ENCODE measurements at places on chromosomes 1 and 21.

GRCh38 chr1:188652678-188653077 lies 1823.9 kb downstream of the PLA2G4A start:
- DNase-seq = peak; percentile 51

DNA sequence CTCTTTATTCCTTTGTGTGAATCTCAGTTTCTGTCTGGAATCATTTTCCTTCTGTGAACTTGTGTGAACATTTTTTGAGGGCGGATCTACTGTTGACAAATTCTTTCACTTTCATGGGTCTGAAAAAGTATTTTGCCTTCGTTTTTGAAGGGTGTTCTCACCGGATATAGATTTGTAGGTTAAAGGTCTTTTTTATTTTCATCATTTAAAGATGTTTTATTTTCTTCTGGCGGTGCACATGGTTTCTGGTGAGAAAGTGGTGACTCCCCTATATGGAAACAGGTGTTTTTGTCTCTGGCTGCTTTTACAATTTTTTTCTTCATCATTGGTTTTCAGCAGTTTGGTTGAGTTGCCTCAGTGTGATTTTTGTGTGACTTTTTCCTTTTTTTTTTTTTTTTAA lies 94.9 kb downstream of the DYRK1A start:
- no peak for DNase-seq

- no peak for DNase-seq
These were observed 2.1 kb downstream of the ADORA1 start for GRCh38 chr1:203129501-203130231.

DNA sequence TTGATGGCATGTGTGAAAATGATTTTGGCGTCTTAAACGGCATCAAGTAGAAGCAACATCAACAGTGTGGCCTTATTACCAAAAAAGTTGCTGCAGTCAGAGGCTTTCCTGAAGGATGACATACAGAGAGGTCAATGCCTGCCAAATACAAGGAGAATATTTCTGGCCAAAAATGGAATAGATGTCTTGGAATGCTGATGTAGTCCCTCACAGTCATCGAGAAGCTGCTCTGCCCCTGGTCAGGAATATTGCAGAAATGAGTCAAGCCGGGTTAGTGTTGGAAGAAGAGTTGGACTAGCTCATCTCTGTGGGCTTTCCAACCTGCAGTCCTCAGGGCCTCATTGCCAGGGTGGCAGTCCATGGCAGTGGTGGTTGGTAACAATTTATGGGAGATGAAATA lies 42.1 kb downstream of the NOS1AP start:
- DNase-seq = no peak

- DNase-seq = no peak
These were observed 18.2 kb downstream of the LDLRAP1 start for GRCh38 chr1:25561421-25562100.

- DNase-seq = no peak
These were observed 101.3 kb downstream of the DHRS3 start for GRCh38 chr1:12516741-12517140.

DNA sequence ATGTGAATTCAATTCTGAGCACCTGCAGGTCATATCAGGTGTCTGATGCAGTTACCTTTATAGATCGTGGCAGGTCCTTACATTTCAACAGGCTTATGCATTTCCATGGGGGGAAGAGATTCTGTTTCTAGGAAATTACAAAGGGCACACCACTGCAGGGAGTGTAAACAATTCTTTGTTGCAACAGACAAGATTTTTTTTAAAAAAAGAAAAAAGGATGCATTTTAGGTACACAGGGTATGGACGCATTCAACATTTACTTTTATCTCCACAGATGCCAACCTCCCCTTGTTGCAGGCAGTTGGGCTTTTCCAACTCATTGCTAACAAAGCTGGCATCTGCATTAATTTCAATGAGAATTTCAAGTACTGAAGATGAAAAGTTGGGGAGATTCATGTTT lies 13.5 kb upstream of the TEKT2 start:
- DNase-seq = no peak

GRCh38 chr1:98749152-98749756 lies 87.7 kb downstream of the SNX7 start:
- no peak for DNase-seq

DNA sequence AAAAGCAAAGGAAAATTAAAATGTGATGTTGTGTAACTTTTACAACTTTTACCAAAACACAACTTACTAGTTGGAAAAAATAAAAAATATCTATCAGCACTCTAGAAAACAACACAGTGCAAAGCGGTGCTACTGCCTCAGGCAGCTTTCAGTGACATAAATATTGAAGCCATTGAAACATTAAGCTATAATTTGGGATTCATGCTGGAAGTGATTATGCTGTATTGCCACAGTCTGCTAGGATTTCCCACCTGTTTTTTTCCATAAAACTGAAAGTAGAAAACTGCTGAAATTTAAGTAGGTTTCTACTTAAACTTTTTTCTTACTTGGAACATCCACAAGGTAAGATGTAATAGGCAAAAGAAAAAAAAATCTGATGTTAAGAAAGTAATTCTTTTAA lies 674.4 kb downstream of the KCNT2 start:
- no peak for DNase-seq

- no peak for DNase-seq
These were observed 23.4 kb downstream of the ROR1 start for GRCh38 chr1:63797056-63797726.

GRCh38 chr1:93471911-93472310 lies 24.0 kb downstream of the FNBP1L start:
- DNase-seq = no peak

GRCh38 chr1:162161916-162162550 lies 92.5 kb downstream of the NOS1AP start:
- DNase-seq = no peak

DNA sequence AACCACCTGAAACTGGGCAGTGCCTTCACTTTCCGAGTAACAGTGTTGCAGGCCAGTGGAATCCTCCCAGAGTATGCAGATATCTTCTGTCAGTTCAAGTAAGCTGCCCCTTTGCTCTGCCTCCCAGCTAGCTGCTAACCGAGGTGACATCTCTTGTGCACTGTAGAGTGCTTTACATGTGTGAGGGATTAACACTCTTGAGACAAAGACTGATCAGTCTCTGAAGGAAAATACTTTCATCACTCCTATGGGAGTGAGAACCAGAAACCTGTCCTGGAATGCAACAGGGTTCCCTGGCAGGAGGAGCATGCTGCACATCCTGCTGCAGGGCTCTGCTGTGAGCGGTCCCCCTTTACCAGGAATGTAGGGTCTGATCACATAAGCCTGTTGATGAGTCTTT lies 61.4 kb upstream of the PGD start:
- DNase-seq = no peak

GRCh38 chr1:54614563-54614962 lies 8.8 kb downstream of the FAM151A start:
- no peak for DNase-seq

GRCh38 chr1:107339775-107340174 lies 198.9 kb downstream of the NTNG1 start:
- DNase-seq = no peak

GRCh38 chr1:229293528-229294204 lies 22.8 kb downstream of the RAB4A start:
- DNase-seq = no peak

DNA sequence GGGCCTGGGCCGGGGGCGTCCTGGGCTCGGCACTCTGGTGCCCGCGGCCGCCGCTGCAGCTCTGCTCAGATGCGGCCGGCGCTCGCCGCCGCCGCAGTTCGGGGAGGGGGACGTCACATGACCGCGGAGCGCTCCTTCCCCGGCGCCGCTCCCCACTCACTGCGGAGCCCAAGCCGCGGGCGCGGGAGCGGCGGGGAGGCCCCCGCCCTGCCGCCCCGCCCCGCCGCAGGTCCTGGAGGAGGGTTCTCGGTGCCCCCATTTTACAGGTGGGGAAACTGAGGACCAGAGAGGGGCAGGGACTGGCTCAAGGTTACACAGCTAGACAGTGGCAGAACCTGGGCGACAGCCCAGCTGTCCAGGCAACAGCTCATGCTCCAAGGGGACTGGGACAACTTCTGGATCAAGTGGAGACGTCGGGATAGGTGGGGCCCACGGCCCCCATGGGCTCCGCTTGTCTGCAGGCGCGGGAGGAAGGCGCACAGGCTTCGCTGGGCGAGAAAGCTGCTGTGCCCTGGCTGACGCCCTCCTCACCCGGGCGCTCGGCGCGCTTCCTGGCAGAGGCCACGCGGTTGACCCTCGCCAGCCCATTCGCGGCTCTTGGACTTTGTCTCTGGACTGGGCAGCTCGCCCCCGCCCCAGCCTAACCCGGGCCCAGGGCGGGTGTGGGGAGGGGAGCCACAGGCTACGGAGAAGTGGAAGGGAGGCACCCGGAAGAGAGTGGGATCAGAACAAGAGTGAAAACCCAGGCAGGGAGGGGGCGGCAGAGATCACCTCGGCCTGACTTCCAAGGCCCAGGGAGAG lies at the start of gene RAP1GAP:
TSS of gene RAP1GAP (minus strand) at position 100 of the 801 bp plus-strand sequence. CDS start 49,325 bp downstream, outside the sequence.
- no peak for DNase-seq

- no peak for DNase-seq
These were observed 775 bp upstream of the AIM2 start for GRCh38 chr1:159077120-159077961.

DNA sequence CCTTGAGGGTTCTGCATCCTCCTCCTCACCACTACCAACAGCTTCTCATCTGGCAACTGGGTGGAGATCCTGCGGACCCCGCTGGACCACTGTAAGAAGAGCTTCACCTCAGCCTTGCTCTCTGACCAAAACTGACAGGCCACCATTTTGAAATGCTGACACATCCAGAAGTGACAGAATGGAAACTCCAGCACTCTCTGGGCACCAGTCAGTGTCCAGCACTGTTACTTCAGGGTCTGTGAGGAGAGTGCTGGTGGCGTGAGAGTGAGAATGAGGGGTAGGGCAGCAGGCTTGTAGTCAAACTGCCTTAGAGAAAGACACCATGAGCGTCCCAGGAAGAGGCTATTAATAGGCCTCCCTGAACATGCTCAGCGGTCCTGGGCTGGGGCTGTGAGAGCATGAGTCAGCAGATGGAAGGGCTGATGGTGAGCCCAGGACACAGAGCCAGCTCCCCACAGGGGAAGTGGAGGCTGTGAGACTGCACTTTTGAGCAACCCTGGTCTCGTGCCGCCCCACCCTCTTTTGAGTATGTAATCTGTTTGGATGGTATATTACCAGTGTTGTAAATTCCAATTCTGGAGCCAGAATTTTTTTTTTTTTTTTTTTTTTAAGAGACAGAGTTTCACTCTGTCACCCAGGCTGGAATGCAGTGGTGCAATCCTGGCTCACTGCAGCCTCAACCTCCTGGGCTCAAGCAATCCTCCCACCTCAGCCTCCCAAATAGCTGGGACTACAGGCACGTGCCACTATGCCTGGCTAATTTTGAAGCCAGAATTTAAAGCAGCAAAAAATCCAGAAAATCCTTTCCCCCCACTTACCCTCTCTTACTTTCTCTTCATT lies 34.4 kb upstream of the SLC30A1 start:
- DNase-seq = no peak

GRCh38 chr1:43947874-43948437 lies 1.2 kb downstream of the IPO13 start:
- no peak for DNase-seq

GRCh38 chr1:62321446-62321845 lies 2.2 kb upstream of the KANK4 start:
- DNase-seq = no peak

DNA sequence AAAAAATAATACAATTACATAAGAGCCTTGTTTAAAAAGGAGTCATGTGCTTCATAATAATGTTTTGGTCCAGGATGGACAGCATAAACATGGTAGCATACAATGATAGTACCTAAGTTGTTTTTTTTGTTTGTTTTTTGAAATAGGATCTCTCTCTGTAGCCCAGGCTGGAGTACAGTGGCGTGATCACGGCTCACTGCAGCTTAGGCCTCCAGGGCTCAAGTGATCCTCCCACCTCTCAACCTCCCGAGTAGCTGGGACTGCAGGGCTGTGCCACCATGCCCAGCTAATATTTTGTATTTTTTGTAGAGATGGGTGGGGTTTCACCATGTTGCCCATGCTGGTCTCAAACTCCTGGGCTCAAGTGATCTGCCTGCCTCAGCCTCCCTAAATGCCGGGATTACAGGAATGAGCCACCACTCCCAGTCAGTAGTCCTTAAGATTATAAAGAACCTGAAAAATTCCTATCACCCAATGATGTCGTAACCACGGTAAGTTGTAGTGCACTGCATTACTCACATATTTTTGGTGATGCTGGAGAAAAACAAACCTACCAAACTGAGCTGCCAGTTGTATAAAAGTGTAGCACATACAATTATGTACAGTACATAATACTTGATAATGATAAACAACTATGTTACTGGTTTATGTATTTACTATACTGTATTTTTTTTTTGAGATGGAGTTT lies 22.4 kb upstream of the RCOR3 start:
- no peak for DNase-seq

GRCh38 chr1:229094476-229095311 lies 176.2 kb upstream of the RAB4A start:
- DNase-seq = no peak

GRCh38 chr1:91712981-91713841 lies 172.7 kb downstream of the TGFBR3 start:
- DNase-seq = no peak

GRCh38 chr1:99943223-99943794 lies 26.5 kb upstream of the SLC35A3 start:
- DNase-seq = no peak

DNA sequence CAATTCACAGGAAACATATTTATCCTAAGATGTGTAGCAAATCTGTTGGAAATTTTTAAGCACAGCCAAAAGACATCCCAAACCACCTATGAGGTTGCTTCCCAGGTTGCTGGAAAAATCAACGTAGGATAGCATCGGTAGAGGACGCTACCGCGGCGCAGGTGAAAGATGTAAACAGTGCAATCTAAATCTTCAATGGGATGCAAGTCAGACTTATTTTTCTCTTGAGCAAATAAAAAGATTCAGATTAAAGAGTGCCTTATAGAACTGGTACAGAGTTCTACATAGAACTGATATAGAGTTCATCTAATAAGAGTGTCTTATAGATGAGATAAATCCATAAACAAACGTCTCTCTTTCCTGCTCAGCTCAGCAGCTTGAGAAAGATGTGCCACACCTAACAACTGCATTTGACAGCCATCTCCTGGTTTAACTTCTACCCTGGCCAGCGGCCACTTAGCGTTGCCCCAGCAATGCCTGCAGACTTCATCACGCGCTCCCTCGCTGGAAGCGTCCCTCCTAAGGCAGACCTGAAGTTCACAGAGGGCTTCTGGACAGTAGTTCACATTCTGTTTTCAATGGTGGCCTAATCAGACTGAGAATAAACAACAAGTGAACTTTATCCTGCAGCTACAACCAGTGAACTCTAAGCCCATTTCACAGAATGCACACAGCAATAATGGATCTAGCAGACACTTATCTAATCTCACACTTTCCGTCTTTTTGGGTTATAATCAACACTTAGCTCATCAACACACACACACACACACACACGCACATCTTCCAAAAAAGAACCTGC lies 164.5 kb downstream of the TOMM20 start:
- DNase-seq = no peak

- DNase-seq = no peak
These were observed 69.8 kb upstream of the PGBD5 start for GRCh38 chr1:230495891-230496385.

- DNase-seq = no peak
These were observed at the start of gene DMBX1 for GRCh38 chr1:46489638-46490405. DMBX1 (plus strand) TSS chr1:46489836; CDS start chr1:46507011, 17,175 bp downstream.

GRCh38 chr21:35711213-35711612 lies 349.1 kb downstream of the SETD4 start:
- DNase-seq = no peak
